ENCODE measurements at places on chromosomes 3 and 15.

GRCh38 chr3:114022145-114022802 lies 34.1 kb downstream of the CCDC191 start:
- DNase-seq: no peak

DNA sequence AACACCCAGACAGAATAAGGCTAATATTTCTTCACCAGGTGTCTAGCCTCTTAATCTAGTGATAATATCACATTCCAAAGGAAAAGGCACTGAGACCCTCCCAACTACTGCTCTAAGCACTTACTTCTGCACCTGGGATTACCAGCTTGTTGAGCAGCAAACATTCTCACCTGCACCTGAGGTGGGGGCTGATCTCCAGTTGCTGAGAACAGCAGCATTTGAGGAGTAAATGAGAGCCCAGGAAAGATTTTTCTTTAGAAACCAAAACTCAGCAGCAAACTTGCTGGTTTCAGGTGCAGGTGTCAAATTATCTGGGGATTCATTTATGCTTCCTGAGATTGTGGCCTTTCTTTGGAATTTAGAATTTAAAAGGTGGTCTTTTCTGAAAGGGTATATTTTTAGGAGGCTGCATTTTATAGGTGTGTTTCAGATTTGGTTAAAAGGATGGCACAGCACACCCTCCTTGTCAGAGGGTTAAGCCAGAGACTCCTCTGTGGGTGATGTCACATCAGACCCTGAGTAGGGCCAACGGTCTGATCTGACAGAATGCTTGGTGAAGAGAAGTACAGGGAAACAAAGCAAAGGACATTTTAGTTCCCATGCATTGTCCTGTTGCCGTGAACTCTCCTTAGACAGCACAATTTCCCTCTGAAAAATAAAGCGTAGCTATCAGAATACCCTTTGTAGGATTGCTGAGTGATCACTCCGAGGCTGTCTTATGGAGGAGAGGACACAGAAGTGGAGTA lies 411.0 kb upstream of the ATP11B start:
- no peak for DNase-seq

GRCh38 chr3:47622671-47623461 lies 44.2 kb upstream of the CSPG5 start:
- DNase-seq: no peak

GRCh38 chr15:99343881-99344551 lies 92.7 kb downstream of the LRRC28 start:
- peak; percentile 51 for DNase-seq

DNA sequence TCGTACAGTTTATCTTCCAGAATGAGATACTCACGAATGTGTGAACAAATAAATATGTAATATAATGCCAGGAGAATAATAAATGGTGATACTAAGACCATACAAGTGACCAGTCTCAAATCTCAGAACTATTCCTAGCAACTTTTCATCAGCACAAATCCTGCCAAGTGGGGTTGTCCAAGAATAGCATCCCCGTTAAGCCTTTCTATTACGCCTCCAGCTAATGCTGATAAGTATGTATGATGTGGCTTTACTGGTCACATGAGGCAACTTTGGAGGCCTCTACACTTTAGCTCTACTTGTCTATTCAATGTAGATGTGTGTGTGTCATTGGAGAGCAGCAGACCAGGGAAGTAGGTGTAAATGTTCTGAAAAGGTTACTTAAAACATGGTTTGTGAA lies 129.5 kb downstream of the KCNMB2 start:
- DNase-seq: no peak

DNA sequence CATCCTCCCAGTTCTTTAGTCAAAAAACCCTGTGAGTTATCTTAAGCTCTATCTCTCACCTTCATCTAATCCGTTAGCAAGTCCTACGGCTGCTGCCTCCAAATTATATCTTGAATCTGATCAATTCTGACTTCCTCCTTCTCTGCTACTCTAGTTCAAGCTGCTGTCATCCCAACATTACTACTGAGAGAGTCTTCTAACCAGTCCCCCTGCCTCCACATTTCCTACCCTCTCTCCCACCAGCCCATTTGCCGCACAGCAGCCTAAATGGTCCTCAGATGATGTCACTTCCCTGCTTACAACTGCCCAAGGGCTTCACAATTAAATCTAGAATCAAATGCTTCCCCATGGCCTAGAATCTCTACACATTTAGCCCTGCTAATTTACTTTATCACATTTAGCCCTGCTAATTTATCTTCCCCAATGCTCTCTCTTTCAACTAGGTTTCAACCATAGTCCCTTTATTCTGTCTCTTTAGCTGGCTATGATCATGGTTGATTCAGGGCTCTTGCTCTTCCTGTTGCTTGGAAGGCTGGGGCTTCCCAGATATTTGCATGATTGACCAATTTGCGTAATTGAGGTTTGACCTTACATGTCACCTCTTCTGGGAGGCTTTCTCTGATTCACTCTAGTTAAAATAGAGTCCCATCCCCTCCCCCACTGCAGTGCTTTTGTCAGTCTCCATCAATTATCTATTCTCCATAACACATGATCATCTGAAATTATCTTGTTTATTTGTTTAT lies 11.0 kb upstream of the ARL14 start:
- no peak for DNase-seq

Data from psoas muscle (tissue), 8 donors.